ENCODE measurements at places on chromosomes 7 and 10.

GRCh38 chr7:150874401-150875198, 22.3 kb downstream of the AOC1 start:
- DNase-seq: no peak

GRCh38 chr7:6205971-6206660, 66.3 kb downstream of the CYTH3 start:
- DNase-seq: no peak

DNA sequence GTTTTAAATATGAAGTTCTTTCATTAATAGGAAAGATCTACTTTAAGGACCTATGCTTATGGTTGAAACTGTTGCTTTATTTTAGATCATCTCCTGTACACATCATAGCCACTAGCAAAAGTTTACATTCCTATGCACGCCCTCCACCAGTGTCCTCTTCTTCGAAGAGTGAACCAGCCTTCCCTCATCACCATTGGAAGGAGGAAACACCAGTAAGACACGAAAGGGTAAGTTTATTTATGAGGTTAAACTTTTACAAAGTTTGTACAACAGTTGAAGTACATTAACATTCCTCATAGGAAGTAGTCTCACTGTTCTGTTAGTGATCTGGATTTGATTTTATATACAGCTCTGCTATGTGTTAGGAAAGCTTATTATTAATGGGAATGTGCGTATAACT, 16.9 kb downstream of the HBP1 start:
- no peak for DNase-seq

DNA sequence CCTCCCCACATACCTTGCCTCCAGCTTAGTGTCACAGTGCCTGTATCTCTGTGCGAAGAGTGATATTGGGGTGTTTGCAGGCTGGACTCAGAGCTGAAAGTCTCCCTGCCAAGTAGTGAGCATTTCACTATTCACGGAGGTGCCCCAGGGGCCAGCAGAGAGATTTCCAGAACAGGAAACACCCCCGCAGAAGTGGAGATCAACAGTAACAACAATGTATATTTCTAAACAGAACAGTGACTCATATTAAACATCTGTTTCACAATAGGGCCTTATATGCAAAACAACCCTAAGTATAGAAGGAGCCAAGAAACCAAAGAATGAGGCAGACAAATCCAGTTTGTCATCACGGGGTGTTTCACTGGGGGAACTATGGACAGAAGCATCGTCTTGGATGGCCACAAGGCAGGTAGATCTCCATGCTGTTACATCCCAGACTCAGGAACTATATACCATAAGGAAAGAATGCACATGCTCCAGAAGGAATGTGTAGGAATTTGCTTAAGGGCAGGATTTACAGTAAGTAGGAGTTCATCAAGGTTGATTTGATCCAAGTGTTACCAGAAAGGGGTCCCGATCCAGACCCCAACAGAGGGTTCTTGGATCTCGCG, 29.3 kb upstream of the CCL24 start:
- no peak for DNase-seq

- DNase-seq: no peak
Observed at GRCh38 chr7:66267249-66267648, 62.1 kb downstream of the TPST1 start.
